SK-N-SH treated with all-trans-retinoic acid at 6 μM for 48 hours (cell line): ENCODE measurements at places on chromosomes 3 and 15.

GRCh38 chr3:180036092-180036670, 556 bp downstream of the PEX5L start:
- no peak for ATAC-seq

GRCh38 chr3:102691507-102691906, 256.7 kb downstream of the ZPLD1 start:
- ATAC-seq = no peak; the same call in 2 of the 3 replicates

DNA sequence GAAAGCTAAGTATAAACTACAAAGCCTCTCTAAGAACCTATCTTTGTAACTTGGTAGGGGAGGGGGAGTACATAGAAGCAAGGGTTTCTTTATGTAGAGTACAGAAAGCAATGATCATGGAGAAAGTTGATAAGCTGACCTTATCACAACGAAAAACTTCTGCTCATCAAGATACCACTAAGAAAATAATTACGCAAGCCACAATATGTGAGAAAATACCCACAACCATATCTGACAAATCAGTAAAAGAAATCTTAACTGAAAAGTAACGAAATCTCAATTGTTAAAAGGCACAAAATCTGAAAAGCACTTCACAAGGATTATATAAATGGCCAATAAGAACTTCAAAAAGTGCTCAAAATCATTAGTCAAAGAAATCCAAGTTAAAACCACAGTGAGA, 35.1 kb upstream of the RPS17 start:
- no peak for ATAC-seq

DNA sequence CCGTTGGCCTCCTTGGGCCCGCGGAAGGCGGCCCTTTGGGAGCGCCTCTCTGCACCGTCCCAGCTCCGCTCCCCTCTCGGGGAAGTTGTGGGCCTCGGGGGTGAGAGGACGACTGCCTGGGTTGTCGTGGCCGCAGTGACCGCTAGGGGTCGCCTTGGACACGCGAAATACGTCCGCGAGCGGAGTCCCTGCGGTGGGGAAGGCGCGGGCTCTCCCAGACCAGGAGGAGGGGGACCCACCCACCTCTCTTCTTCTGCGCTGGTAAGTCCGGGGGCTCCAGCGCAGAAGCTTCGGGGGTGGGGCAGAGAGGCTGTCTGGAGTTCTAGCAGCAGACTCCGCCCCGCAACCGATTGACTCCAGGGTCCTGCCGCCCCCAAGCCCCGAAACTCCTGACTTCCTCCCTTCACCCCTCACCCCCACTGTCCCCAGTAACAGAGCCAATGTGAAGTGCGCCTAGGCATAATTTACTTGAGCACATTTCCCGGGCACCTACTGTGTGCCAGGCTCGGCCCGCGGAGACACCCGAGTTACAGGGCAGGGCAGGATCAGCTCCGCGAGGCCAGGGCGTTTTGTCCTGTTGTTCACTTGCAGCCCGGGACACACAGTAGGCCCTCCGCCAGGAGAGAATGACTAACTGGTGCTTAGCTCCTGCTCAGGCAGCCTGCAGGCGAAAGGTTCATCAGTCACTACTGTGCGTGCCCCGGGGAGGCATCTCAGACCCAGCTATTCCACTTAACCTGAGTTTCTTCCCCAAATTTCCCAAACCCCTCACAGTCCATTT, 32.8 kb downstream of the DNASE1L3 start:
- peak; percentile 87 for ATAC-seq

GRCh38 chr15:35603301-35603700, 57.3 kb upstream of the DPH6 start:
- no peak; the same call in 2 of the 3 replicates for ATAC-seq

DNA sequence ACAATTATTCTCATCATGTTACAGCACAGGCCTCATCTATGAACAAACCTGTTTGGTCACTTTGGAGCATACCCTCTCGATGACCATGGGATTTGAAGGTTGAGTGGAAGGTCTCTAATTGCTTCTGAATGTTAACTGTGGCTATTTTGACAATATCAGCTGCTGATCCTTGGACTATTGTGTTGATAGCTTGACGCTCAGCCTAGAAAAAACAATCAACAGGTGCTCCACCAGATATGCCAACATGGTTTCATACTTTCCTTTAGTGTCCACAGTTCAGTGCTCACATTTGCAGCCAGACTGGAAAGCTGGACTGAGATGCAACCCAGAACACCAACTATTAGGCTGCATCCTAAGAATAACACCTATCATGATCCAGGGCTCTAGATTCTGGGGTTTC, 109.7 kb downstream of the POLQ start:
- no peak for ATAC-seq

GRCh38 chr3:40124918-40125317, 184.6 kb upstream of the EIF1B start:
- no peak for ATAC-seq

- no peak for ATAC-seq
Measured at GRCh38 chr15:38782156-38782555, 217.5 kb upstream of the RASGRP1 start.

DNA sequence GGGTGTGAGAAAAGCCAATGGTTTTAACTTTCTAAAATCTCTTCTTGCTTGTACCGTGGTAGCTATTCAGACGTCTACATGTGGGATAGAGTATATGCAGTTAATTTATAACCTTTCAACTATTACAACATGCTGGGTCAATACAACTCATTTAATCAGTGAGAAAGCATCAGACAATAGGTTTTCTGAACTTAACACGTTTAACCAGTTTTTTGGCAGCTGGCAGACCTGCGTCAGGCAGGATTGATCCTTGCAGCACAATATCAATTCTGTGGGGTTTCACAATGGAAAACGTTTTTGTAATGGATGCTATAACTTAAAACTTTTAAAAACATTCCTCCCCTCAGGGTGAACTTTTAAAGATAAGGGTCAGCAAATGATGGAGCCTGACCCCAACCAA, 6.5 kb downstream of the GNB5 start:
- ATAC-seq = no peak

DNA sequence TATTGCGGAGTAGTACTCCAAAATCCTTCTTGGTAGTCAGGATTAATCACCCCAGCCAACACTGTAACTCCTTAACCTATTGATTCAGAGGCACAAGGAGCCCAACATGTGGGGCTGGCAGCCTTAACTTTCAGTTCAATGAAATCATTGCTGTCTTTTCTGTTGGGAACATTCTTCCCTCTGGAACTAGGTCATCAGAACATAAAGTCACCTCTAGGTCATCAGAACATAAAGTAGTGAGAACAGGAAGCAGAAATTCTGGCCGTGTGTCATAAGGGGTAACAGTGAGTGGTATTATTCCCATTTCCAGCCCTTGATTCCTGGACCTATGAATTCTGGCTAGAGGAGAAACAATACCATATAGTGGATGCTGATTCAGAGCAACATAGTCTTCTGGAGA, 71.5 kb upstream of the TNIK start:
- ATAC-seq = no peak

- ATAC-seq = no peak
Measured at GRCh38 chr3:170699158-170700053, 113.5 kb upstream of the SLC7A14 start.

DNA sequence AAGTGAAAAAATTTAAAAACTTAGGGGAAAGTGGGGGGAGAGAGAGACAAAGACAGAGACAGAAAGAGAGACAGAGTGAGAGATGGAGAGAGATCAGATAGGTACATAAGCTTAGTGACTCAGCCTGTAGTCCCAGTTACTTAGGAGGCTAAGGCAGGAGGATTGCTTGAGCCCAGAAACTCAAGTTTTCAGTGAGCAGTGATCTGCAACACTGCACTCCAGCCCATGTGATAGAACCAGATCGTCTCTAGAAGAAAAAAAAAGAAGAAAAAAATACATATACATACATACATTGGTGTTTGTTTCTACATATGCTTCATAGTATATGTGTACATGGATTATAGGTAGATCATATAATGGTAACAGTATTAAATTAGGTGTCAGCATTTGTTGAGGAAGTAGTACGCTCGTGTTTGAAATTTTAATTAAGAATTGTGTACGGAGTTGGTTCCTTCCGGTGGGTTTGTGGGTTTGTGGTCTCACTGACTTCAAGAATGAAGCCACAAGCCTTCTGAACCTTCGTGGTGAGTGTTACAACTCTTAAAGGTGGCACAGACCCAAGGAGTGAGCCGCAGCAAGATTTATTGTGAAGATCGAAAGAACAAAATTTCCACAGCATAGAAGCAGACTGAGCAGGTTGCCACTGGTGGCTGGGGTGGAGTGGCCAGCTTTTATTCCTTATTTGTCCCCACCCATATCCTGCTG, 38.3 kb upstream of the SNRPN start:
- no peak for ATAC-seq

GRCh38 chr3:81788044-81788443, 26.6 kb upstream of the GBE1 start:
- no peak for ATAC-seq

GRCh38 chr3:136805795-136806194, 13.1 kb upstream of the SLC35G2 start:
- no peak for ATAC-seq
